Fibroblast of upper back skin (primary cell): ENCODE measurements at places on chromosomes 12 and 14.

DNA sequence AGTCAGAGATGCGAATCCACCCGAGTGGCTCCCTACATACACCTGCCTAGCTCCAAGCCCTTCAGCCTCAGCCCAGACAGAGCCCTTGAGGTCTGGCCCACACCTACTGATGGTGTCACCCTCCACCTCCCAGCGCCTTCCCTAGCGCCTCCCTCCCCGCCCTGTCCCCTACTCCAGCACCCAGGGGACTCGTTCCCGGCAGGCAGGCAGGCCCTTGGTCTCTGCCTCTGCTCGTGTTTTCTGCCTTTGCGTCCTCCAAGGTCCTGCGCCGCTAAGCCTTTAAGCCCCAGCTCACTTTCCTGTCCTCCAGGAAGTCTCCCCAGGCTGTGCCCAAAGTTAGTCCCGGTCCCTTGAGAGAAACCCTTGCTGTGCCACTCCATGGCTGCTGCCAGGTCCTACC, 12.7 kb downstream of the INF2 start:
- no peak for DNase-seq

GRCh38 chr14:70022771-70023445, 143.7 kb downstream of the SMOC1 start:
- DNase-seq = no peak

- no peak for DNase-seq
Observed at GRCh38 chr12:57237596-57237931, 8.1 kb downstream of the SHMT2 start.

DNA sequence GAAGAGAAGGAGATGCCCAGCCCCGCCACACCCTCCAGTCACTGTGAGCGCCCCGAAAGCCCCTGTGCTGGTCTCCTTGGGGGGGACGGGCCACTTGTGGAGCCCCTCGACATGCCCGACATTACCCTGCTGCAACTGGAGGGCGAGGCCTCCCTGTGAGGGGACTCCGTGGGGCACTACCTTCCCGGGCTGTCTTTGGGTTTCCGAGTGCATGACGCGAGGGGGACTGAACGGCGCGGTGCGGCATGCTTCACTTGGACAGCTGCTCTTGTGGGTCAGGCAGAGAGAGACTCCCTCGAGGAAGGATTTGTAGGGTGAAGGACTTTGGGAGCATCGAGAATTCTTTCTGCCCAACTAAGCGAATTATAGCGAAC, 1.1 kb downstream of the CCDC184 start:
- DNase-seq = no peak

- no peak for DNase-seq
Observed at GRCh38 chr12:64611341-64612284, 1.3 kb downstream of the RASSF3 start.

DNA sequence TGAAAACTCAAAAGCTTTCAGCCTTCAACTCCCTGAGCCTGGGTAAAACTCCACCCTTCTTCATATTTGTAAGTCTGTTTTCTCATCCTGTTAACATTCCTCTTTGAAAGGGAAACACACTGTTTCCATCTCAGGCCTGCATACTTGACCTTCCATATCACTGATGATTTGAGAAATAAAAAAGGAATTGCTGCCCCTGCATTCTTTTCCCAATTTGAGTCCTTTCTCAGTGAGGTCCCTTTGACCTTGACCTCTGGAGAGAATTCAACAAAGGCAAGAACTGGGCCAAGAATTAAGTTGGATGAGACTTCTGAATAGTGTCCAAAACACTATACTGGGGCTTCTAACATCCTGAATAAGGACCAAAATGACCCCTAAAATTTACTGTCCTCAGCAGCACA, 108.0 kb downstream of the AEBP2 start:
- DNase-seq = peak; percentile 51

DNA sequence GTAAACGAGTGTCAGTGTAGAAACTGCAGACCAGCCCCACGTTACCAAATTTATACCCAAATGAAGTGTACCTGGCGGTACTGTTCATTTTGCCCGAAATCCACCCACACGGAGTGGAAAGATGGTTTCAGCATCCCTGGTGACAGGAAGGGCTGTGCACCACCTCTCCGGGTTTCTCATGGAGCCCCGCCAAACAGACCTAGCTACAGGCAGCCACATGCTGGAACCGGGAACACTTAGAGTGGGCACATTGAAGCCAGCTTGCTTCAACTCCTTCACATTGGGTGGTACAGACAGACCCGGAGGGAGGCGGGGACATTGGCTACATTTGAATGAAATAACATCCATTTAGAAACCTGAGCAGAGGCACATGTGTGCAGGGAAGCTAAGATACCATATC, 84.4 kb downstream of the PPP2R5C start:
- DNase-seq = no peak

- DNase-seq = no peak
Observed at GRCh38 chr14:78829274-78829673, 659.1 kb downstream of the NRXN3 start.

GRCh38 chr14:96484399-96484798, 17.8 kb upstream of the PAPOLA start:
- no peak for DNase-seq

DNA sequence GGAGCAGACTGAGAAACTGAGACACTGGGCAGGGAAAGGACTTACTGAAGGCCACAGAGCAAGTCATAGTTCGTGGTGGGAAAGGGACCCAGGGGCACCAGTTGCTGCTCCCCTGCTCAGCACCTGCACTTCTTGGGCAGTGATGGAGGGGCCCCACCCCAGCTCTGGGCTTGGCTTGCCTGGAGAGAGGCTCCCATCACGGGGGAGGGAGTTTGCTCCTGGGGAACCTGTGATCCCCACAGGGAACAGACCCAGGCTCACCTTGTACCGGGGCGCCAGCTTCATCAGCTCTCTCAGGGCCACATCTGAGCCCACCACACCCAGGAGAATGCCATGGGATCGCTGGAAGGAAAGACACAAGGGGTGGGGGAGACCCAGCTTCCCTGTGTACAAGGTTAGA, 39.8 kb downstream of the CACNA2D4 start:
- DNase-seq = no peak

DNA sequence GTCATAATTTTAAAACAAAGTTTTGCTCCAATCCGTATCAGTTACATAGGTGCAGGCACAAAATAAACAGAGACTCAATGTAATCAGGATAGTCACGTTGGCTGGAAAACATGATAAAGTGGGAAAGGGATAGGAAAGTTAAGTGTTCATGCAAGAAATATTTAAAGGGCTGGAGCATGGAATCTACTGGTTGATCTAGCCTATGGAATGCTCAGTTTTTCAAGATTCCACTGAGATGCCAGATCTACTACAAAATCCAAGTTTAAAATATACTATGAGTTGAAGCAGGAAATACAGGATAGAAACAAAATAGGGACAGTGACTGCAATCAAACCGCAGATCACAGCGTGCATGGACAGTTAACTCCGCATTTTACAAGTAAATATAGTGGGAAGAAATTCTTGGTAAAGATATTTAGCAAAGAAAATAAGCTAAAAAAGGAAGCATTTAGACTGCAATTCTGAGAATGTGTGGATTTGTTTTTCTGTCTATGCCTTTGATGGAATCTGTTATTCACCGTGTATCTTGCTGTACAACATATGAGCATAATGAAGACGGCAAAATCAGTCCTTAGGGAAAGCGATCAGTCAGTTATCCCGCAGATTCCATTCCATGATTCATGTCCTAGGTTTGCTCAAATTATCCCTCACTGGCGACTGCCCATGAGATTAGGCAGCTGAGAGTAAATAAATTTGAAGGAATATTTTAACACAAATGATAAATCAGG, 1044.3 kb downstream of the FLRT2 start:
- peak; percentile 91 for DNase-seq

DNA sequence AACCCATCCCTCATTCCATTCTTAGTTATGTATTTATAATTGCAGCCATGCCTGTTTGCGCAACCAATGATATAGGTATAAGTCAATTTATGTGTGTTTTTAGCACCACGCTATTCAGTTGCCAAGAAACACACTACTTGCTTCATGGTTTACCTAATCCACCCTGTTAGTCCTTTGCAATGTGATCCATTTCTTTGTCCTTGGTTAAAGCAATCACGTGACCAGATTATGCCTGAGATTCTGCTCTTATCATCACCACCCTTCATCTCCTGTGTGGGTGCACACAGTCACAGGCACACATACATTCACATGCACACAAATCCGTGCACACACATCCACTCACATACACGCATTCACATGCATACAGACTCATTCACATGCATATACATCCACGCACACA, 52.3 kb upstream of the KCNA5 start:
- DNase-seq = no peak

DNA sequence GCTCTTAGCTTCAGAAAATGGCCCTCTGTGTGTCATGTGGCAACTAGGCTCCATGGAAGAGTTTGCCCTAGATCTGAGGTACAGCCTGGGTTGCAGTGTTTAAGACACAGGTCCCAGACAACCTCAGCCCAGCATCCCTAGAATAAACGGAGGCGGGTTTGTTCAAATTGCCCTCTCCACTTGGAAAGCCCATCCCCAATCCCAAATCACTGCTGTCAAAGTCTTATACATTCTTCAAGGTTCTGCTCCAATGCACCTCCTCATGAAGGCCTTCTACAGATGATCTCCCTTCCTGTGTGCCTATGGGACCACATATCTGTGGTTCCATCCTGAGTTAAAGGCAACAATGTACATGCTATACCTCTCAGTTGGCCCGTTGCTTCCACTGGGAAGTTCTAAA, 289.8 kb downstream of the DPF3 start:
- DNase-seq = no peak

DNA sequence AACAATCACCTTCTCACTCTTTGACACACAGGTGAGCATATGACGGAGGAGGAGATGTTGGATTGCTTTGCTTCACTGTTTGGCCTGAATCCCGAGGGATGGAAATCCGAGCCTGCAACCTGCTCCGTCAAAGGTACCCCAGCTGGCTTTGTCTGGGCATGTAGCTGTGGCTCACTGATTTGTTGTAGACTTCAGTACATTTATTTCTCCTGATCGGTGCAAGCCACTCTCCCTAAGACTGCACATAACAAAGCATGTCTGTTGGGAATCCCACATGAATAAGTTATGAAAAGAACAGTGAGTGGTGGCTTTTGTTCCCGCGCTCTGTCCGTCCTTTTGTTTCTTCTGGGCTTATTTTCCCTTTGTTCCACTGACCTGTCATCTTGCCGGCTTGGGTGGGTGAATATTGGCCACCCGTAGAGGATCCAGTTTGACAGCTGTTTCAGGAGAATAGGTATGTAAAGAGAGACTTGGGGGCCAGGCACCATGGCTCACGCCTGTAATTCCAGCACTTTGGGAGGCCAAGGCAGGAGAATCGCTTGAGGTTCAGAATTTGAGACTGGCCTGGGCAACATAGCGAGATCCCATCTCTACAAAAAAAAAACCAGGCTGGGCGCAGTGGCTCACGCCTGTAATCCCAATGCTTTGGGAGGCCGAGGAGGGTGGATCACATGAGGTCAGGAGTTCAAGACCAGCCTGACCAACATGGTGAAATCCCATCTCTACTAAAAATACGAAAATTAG, 20.0 kb upstream of the BCL7A start:
- no peak for DNase-seq

GRCh38 chr14:73124180-73124894, 12.0 kb upstream of the PSEN1 start:
- no peak for DNase-seq

DNA sequence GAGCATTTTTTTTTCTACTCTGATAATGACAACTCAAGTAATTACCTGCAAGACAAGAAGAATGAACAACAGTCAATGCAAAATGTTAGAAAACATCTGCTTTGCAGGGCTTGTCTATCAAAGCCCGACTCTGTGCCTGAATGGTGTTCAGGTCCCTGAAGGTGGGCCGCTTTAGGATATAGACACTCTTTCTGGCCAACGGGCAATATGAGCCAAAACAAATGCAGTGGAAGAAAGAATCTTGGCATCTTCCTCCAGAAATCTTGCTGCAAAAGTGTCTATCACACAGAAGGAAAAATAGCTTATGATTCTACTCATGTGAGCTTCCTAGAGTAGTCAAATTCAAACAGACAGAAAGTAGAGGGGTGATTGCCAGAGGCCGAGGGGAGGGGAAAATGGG, 32.7 kb downstream of the FOS start:
- DNase-seq = no peak

GRCh38 chr14:104687601-104688504, 1.6 kb upstream of the INF2 start:
- DNase-seq = no peak

DNA sequence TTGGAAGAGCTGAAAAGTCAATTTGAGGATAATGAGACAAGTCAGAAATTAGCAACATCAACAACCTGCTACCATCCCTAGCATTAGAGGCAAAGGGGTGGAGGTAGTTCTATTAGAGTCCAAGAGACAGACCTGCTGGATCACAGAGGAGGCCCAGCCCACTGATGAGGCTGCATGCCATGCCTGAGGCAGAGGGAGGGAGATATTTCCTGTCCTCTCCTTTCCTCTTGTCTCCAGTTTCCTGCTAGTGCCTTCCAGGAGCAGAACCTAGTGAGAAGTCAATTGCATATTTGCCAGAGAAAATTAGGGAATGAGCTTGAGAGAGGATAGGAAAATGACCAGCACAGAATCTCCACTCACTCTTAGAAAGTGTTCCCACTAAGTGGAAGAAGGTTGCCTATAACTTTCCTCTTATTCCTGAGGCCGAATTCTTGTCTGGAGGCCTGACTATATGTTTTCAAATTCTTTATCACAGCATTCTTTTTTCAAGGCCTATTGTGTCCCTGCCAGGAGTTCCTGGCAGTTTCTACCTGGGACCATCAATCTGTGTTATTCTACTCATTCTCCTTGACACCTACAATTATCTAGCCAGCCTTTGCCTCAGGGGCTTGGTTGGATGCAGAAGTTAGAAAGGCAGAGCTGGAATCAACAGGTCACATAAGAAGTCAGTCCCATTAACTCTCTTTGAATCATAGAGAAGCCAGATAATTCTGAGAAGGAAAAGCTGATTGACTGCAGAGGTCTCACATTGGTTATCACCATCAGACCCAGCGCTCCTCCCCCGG, 121.9 kb downstream of the EMP1 start:
- DNase-seq = no peak

GRCh38 chr12:98352835-98353234, 162.6 kb upstream of the TMPO start:
- peak; percentile 26 for DNase-seq

GRCh38 chr14:73457041-73457923, 1.1 kb downstream of the NUMB start:
- DNase-seq = no peak

GRCh38 chr12:1122786-1123185, 131.8 kb downstream of the ERC1 start:
- DNase-seq = no peak
